ENCODE measurements at places on chromosomes 6 and 20.

DNA sequence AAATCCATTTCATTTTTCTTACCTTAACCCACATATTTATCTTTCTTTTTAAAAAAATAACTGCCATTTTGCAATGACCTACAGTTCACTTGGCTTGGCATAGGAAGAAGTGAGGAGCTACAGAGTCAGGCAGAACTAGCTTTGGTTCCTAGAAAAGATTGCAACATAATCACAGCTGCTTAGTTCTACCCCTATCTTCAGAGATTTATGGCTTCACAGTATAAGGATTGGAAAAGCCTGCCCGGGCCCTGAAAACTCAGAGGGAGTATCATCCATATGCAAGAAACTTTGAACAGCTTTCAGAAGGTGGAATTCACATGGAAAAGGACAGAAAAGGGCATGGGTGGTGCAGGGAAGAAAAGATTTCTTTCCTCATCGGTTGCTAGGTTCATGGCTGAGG is 774.3 kb upstream of the CHD6 start:
- DNase-seq, result no peak

DNA sequence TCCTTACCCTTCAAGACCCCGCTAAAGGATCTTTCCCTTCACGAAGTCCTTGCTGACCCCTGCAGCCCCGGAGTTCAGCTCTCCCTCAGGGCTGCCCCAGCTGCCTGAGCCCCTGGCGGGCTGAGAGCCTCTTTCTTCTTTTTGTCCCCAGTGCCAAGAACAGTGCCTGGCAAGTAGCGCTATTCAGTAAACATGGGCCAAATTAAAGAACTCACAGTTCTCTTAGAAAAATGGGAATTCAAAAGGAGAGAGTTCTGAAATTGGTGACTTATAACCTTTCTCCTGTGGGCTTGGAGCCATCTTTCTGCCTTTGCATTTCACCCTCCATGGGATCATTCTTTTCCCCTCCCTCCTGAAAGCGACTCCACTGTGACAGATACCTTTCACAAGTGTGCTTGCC is 227.2 kb downstream of the TMEM242 start:
- no peak for DNase-seq

DNA sequence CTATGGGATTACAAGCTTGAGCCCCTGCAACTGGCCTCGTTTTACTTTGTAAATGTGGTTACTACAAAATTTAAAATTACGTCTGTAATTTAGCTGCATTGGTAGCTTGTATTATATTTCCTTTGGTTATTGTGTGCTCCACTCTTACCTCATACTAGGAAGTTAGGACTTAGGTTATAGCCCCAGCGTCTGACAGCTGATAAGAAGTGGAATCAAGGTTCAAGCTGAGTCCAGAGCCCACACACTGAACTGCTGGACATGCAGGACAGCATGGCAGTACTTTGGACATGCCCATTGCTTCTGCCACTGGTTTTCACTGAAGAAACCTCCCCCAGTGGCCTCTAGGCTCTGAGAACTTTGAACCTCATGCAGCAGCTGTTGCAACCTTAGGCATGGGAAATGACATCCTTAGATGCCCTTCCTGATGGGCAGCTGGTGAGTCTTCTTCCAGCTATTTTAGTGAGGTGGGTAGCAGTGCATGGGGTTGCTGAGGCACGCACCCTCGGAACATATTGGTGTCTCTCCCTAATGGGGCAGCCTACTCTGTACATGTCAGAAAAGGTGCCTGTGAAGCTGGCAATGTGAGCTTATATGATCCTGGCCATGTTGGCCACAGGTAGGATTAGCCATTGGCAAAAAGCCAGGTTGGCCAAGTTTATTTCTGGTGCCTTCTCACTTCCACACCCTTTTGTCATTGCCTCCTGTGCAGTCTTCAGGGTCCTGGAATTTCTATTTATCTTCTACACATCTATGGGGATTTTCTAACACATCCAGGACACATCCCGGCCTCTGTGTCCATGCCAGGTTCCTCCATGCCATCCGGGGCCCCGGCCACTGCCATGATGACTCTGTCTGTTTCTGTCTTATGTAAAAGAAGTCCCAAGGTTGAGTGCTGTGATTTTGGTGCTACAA is 85.3 kb downstream of the CDS2 start:
- no peak for DNase-seq

- no peak for DNase-seq
These were observed 1153.1 kb upstream of the GJE1 start for GRCh38 chr6:140979642-140980091.

DNA sequence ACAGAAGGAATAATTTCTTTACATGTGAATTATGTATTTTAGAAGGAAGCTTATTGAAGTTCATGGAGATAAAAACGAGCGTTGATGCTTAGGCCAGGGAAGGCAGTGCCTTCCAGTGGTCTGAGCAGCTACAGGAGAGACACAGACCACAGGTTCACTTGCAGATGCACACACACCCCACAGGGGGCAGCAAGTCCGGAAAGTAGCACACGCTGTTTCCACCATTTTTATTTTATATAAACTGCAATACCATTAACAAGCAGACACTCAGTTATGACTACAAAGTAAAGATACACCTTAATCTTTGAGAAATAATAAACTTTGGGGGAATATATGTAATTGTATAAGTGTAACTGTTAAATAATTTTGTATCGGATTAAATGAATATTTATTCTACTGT is 13.5 kb upstream of the DACT2 start:
- DNase-seq, result no peak

DNA sequence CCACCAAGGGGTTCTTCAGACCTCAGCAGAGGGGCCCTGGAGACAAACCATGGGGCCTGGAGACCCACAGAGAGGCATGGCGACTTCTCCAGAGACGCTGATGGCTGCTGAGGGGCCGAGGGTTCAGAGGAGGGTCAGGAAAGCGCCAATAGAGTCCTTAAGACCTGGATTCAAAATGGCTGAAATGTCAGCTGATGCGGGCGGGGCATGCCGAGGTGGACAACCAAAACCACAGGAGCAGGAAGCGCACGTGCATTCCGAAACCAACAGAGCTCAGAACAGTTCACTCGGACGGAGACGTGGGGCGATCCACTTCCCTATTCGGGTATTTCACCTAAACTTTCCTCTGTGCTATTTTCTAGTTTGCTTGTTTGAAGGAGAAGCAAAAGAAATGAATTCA is 99.9 kb upstream of the RIN2 start:
- no peak for DNase-seq

GRCh38 chr6:134882426-134883038 is 67.4 kb downstream of the ALDH8A1 start:
- peak; percentile 10 for DNase-seq

DNA sequence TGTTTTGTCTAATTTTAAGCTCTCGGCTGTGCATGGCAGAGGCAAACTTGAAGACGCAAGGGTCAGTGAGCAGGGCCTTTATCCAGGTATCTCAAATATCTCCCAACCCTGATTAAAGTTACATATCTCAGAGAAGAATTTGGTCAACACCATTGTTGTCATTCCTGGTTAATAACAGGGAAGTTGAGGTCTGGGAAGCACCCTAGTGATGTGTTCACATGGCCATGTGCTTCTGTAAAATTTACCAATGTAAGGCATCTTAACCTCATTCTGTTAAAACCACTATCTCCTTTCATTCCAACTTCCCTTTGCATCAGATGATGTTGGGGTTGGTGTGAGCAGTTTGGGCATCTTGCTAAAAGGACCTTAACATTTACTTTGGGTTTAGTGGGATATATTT is 4.0 kb upstream of the FAM110A start:
- no peak for DNase-seq

DNA sequence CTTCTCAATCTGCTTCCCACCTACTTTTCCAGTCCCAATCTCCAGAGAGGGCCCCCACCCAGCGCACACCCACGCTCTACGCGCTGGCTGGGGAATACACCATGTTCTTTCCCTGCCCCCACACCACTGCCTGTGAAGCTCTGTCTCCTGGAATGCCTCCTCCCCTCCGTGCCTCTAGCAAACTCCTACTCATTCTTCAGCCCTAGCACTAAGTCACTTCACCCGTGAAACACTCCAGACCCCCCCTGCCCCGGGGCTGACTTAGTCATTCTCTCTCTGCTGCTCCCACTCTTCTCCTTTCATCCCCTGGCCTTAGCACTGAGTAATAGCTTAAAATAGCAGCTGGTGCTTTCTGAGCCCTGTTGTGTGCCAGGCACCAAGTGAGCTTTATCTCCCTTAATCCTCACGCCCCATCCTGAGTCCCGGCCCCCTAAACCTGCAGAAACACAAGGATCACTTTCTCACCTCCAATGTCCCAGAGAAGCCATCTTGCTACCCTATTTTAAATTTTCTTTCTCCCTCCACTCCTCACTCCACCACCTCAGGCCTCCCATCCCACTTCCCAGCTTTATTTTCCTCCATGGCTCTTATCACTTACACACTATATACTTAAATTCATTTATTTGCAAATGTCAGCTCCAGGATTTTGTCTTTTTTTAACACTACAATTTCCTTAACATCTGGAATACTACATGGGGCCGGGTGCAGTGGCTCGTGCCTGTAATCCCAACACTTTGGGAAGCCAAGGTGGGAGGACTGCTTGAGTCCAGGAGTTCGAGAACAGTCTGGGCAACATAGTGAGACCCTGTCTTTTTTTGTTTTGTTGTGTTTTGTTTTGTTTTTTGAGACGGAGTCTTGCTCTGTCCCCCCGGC is 6.3 kb upstream of the PARD6B start:
- peak; percentile 41 for DNase-seq

DNA sequence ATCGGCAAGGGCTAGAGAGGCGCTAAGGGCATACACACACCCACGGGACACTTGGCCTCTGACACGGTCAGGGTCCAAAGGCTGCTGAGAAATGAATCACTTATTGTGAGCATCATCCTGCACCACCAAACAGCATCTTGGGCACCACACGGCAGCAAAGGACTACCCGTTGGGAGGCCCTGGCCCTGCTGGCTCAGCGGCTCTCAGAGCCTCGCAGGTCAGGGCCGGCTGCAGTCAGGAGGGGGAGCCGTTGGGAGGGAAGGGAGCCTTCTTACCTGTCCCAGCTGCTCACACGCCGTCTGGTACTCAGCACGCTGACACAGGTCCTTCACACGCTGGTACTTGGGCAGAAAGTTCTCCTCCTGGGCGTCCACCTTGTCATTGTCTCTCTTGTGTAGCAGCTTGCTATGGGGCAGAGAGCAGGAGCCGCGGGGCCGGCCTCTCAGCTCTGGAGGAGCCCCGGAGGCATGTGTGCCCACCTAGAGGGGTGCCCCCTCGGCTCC is 109.0 kb downstream of the SULF2 start:
- no peak for DNase-seq

DNA sequence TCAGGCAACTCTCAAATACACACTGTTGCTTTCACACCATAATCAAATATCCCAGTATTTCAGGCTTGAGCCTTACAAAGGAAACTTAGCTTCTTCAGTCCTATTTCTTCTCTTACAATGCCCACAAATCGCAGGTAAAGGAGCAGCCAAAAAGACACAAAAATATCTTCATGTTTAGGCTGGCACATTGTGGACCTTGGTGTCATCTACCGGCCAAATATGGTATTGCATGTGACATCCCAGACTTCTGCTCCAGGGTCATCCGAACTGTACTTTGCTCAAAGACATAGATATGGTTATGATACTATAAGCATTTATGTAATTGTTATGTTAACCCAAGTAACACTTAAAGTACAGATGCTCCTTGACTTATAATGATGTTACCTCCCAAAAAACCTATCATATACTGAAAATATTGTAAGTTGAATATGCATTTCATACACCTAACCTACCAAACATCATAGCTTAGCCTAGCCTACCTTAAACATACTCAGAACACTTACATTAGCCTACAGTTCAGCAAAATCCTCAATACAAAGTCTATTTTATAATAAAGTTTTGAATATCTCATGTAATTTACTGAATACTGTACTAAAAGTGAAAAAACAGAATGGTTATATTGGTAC is 4.6 kb downstream of the OR2H2 start:
- DNase-seq, result no peak

DNA sequence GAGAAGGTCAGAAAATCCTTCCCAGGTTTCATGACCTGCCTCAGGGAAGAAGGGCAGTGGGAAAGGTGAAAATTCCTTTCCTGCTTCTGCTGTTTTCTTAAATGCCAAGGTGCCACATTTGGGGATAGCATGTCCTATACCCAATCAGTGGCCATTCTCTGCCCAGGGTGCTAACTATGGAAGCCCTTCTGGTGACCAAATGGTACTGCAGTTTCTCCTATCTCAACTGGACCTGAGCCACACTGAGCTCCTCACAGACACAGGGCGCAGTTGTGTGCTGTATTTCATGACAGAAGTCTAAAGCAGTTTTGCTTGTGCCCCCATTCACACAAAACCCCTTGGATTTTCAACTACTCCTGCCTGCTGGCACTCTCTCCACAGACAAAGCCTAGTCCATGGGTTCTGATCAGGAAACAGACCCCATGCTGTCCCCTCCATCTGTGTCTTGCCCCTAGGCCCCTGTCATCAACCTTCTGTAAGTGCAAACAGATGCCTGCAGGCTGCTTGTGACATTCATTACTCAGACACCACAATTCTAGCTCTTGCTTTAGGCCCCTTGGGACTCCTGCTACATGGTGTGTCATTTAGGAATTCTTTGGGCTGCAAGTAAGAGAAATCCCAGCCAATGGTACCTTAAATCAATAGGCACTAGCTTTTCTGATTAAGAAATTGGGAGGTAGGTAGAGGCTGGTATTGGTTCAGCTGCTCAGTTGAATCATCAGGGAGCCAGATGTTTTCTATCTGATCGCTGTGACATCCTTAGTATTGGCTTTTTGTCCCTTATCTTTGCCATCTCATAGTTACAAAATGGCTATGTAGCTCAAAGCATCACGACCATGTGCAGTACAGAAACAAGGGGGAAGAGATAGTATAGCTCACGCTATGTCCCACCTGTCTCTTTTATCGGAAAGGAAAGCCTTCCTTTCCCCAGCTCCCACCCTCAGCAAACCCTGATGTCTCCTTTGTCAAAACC is 147.8 kb downstream of the CD83 start:
- no peak for DNase-seq

DNA sequence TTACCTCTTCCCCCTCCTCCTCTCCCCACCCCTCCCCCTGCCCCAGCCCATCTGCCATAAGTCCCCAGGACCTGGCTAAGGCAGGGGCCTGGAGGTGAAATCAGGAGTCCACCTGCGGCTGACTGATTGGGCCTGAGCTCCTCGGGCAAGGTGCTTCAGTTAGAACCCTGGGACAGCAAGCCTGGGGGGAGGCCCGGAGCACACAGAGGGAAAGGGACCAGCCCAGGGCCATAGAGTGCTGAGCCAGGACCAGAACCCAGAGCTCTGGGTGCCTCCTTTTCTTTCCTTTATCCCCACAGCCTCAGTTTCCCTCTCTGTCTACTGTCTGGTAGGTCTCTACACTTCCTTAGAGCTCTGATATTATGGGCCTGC is 35.7 kb upstream of the VEGFA start:
- no peak for DNase-seq

DNA sequence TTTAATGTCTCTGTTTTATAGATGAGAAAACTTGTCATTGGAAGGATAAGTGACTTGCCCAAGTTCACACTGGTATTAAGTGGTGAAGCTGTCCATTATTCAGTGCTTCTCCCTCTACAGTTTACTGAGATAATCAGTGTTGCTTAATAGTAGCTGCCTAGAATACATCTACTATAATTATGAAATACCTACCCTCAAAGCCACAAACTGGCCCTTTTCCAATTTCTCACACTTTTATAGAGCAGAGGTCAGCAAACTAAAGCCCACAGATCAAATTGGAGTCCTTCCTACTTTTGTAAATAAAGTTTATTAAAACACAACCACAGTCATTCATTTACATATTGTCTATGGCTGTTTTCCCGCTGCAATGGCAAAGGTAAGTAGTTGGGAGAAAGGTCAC is 73.5 kb downstream of the EYS start:
- DNase-seq, result no peak

GRCh38 chr6:88380083-88380482 is 213.9 kb upstream of the CNR1 start:
- no peak for DNase-seq

Measured in stimulated activated CD8-positive, alpha-beta memory T cell treated with anti-CD3 and anti-CD28 coated beads, Interleukin-12 subunit alpha, Interleukin-12 subunit beta, amount 100 ng/mL, for 4 hours (primary cell).